ENCODE measurements at places on chromosomes 2 and 18. TPM values are rescaled to one million over a fixed set of nuclear protein-coding genes. Genes with fewer than 3 reads are reported as not detected.

The CPO gene
- not detected for total RNA-seq

The RHBDD1 gene
- total RNA-seq, result 34.3 TPM

DNA sequence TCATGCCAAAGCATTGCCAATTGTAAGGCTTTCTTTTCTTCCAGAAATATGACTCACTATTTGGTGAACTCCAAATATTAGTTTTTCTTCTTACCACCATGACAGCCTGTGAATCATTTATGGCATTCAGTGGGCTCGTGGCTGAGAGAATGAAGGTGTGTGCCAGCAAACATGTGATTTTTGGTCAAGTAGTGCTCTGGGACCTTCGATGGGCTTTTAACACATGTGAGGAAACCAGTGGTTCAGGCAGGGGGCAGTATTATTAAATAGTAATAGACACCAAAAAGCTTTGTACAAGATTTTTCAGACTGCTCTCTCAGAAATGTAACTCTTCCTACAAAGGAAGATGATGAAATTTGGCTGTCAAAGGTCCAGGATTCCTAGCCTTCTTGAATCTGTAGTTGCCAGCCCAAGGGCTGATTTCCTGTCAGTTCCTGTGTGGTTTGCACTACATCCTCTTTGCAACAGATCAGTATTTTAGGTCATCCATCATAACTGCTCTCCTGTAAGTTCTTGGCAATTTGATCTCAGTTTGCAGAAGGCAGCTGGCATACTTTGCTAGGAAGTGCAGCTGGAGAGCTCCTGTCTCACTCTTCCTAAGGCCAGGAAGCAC, 64.3 kb downstream of the BABAM2 start:
- peak overlapping the region; percentile 86 for H3K27ac ChIP-seq
- H3K4me3 ChIP-seq, result peak overlapping the region; percentile 46
- DNase-seq, result peak; percentile 81
- H3K36me3 ChIP-seq, result peaks cover 39% of the 10 kb centered on the region
- H3K27me3 ChIP-seq, result no peaks in the 10 kb centered on the region

- H3K36me3 ChIP-seq, result peaks cover 34% of the 10 kb centered on the region
- peaks cover 60% of the 10 kb centered on the region for H3K4me1 ChIP-seq
- peak overlapping the region; percentile 93 for H3K27ac ChIP-seq
- peak overlapping the region; percentile 97 for H3K4me3 ChIP-seq
These were observed 593 bp downstream of the SP140L start for GRCh38 chr2:230327418-230328154.

- H3K27me3 ChIP-seq, result no peaks in the 10 kb centered on the region
- no peak overlapping the region for H3K27ac ChIP-seq
- DNase-seq, result no peak
- no peak overlapping the region for H3K4me3 ChIP-seq
- peaks cover 2% of the 10 kb centered on the region for H3K4me1 ChIP-seq
These were observed 45.7 kb downstream of the HDAC4 start for GRCh38 chr2:239355139-239355538.

GRCh38 chr2:32752952-32753351, 125.1 kb downstream of the TTC27 start:
- peaks cover 13% of the 10 kb centered on the region for H3K4me1 ChIP-seq
- H3K27ac ChIP-seq, result no peak overlapping the region
- H3K27me3 ChIP-seq, result no peaks in the 10 kb centered on the region
- H3K4me3 ChIP-seq, result no peak overlapping the region
- H3K36me3 ChIP-seq, result peaks cover 41% of the 10 kb centered on the region
- no peak for DNase-seq

DNA sequence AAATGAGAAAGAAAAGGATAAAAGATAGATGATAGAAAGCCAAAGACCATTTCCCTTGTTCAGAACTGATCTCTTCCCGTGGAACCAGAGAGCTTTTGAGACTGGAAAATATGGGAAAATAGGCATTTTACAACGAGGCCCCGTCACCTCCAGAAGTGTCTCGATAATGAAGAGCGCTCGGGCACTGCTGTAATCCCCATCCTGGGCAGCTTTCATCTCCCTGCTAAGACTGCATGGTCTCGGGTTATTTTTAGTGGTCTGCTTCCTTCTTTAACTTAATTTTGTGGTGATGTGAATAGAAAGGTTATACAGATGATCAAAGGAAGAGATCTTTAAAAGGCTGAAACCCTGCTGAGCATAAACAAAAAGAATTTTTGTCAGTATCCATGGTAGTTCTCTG, 176.6 kb downstream of the METTL4 start:
- H3K36me3 ChIP-seq, result no peaks in the 10 kb centered on the region
- H3K27me3 ChIP-seq, result peaks cover 9% of the 10 kb centered on the region
- DNase-seq, result no peak
- no peak overlapping the region for H3K27ac ChIP-seq
- H3K4me1 ChIP-seq, result no peaks in the 10 kb centered on the region
- H3K4me3 ChIP-seq, result no peak overlapping the region

DNA sequence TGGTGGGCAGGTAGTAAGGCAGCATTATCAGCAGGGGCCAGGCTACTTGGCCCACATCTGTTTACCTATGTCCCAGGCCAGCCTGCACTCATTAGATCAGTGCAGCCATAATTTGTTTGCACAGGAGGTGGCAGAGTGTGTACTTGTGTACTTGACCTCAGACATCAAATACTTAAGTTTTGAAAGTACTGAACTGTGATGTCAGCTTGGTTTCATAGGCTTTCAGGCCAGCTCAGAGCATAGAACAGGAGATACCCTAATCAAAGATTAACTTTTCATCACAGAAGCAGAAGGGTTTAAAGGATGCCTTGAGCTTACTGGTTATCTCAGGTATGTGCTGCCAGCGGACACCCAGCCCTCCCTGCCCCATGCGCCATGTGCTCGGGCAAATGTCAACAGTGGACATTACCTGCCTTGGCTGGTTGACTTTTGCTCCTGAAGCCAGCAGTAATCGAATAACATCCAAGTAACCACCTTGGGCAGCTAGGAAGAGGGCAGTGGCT, 33.2 kb downstream of the ANKRD29 start:
- no peak overlapping the region for H3K4me3 ChIP-seq
- no peak for DNase-seq
- no peaks in the 10 kb centered on the region for H3K36me3 ChIP-seq
- H3K4me1 ChIP-seq, result peaks cover 12% of the 10 kb centered on the region
- H3K27me3 ChIP-seq, result no peaks in the 10 kb centered on the region

DNA sequence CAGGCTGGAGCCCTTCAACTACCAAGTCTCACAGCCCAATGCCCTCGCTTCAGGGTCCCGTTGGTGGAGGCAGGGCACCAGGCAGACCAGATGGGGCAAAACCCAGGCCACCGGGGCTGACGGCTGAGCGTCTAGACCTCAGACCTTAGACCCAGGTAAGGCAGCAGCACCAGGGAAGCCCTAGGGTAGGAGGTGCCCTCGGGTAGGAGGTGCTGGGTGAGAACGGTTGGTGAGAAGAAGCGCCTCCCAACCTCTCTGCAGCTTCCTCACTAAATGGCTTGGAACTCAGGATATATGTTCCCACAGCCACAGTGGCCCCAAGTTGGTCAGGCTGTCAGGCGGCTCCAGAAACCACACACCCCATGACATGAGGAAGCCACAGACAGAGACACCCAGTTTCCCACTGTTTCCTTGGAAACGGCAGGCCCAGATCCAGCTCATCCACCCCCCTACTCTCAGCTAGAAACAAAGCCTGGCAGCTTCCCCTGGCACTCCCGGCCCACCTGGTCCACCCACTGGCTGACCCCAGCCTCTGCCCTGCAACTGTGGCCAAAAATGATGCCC, 13.1 kb upstream of the MLPH start:
- H3K27ac ChIP-seq, result peak overlapping the region; percentile 51
- H3K27me3 ChIP-seq, result peaks cover 20% of the 10 kb centered on the region
- peak overlapping the region; percentile 38 for H3K4me3 ChIP-seq

Data from activated CD8-positive, alpha-beta T cell treated with anti-CD3 and anti-CD28 coated beads for 36 hours (primary cell).